ENCODE measurements at places on chromosomes 13 and 19.

GRCh38 chr19:47467914-47468313 lies 3.8 kb downstream of the SLC8A2 start:
- DNase-seq = no peak

GRCh38 chr19:19732579-19733501 lies at the start of gene ZNF14:
Gene ZNF14, minus strand, starts transcription at chr19:19733112. Its CDS starts 154 bp downstream, at chr19:19732958.
- DNase-seq = peak; percentile 94

GRCh38 chr13:95091755-95092154 lies 209.5 kb downstream of the ABCC4 start:
- DNase-seq = no peak

GRCh38 chr19:47310819-47311218 lies 1.2 kb downstream of the C5AR1 start:
- DNase-seq = no peak

DNA sequence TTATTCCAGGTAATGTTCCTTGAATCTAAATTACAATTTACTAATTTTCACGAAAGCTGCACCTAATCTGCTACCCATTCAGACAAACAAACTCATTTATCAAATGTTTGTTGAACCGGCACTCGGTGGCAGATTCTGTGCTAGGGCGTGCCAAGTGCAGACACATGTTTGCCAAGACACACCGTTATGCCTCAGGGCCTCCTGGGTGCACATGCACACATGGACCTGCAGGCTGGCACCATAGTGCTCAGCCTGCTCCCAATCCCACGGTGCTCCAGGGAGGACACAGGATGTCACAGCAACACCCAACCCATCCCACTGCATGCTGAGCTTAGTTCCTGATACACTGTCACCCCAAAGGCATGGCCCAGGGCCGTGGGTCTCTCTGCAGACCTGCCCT lies 7.7 kb downstream of the SCGB2B2 start:
- DNase-seq = no peak

GRCh38 chr19:5191091-5191490 lies 149.5 kb downstream of the PTPRS start:
- DNase-seq = no peak

DNA sequence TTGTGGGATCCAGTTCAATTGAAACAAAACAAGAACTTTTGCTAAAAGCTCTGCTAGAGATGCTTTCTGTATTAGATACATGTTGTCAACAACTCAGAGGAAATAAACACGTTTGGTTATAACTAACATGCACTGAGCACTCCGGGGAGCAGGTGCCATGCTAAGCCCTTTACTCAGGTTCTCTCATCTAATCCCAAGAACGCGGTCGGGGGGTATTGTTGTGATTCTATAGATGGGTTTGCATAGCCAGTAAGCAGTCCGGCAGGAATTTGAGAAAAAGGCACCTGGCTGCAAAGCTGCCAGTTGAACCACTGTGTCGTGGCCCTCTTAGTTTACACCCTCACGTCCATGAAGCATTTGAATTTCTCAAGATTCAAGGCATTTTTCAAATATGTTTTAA lies 24.3 kb upstream of the SPACA7 start:
- no peak for DNase-seq

DNA sequence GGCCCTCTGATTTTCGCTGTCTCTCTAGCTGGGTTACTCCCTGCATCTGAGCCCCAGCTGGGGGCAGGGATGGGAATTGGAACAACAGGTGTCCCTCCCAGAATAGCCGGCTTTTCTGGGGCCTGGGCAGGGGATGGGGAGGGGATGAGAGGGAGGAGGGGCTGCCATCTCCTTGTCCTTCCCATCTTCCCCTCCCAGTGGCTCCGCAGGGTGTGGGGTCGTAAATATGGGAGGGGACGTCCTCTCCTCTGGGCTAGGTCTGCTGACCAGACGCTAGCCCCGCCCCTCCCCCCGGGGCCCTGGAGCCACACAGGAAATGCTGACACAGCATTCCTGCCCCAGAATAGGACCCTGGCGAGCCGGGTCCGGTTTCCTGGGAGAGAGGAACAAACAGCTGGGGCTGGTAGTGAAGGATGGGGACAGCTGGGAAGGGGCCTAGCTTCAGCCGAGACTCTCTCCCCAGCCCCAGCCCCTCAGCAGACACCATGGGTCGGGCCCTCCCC lies 1.1 kb downstream of the RYR1 start:
- no peak for DNase-seq

GRCh38 chr19:17751103-17751911 lies at the start of gene FCHO1:
Gene FCHO1, plus strand, starts transcription at chr19:17751477. Its CDS starts 3,688 bp downstream, at chr19:17755165.
- peak; percentile 87 for DNase-seq

GRCh38 chr13:44151474-44151873 lies 222.2 kb upstream of the SERP2 start:
- no peak for DNase-seq

DNA sequence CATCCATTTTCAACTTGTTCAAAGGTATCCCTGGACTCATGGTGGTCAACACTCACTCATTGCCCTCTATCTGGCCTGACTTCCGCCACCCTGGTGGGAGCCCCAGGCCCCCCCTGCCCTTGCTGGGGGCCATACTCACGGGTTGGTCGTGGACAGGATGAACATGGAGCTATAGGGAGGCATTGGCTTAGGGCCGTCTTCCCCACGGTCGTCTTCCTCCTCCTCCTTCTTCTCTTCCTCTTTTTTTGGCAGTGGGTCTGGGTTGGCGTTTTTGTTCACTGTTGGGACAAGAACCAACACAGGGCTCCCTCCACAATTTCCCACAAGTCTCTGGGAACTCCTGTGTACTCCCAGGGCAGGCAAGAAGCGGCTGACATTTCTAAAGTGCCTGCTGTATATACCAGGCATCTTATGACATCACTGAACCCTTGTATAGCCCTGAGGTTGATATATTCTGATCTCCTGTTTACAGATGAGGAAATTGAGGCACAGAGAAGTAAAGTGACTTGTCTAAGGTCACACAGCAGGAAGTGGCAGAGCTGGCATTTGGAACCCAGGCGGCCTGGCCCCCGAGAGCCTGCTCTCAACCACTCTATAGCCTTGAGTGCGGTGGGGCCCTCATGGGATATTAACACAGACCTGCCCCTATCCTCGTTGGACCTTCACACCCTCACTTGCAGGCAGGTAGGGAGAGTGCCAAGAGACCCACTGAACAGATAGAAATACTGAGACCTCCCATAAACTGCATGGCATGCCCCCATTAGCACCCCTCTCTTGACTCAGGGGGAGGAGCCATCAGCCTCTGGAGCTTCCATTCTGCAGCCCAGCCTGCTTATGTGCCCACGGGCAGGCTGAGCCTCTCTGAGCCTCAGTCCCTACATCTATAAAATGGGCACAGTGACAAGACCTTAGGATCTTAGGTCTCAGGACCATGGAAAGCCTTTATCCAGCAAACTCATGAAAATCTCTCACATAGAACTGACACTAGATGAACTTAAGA lies 135.0 kb downstream of the IER2 start:
- DNase-seq = no peak

DNA sequence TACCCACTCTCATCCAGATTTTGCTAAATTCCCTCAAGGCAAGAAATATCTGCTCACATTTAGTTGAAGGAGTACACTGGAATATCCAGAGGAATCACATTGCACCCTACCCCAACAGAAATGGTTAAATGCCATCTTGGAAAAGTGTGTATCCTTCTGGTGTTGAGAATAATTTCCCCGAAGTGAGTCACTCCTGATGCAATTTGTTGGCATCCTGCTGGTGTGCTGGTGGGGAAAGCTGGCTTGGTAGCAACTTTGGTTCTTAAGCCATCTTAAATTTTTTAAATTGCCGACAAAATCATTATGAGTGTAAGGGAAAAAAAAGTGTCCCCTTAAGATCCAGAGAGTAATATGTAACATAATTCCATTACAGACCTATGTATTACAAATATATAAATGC lies 337.3 kb upstream of the DACH1 start:
- no peak for DNase-seq

DNA sequence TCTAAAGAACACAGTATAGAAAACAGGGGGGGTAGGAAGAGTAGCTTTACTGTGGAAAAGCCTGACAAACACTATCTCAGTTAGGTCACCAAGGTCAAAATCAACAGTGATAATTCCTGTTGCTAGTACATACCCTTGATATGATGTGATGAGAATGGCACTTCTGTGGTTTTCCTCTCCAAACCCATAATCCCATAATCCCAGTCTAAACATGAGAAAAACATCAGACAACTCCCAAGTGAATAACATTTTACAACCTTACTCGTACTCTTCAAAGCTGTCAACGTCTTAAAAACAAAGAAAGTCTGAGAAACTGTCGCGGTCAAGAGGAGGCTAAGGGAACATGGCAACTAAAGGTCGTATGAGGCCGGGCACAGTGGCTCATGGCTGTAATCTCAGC lies 137.6 kb downstream of the FOXO1 start:
- DNase-seq = no peak

DNA sequence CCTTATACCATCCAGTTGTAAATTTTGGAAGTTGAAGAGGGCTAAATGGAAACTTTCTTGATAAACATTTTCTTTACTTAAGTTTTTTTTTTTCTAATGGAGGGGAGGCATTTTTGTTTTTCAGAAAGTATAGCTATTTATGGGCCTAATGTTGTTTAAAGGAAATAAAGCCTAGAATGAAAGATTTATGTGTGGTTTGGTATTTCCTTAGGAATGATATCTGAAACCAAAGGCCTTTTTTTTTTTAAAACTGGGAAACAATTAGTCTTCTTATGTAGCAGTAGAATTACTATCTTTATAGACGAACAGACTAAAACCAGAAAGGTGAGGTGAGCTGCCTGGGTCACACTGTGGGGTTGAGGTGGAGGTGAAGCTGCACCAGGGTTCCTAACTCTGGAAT lies 80.1 kb downstream of the ESD start:
- no peak for DNase-seq

Measured in CD4-positive, alpha-beta T cell treated with Interleukin-2 at 100 ng/mL for 4 hours (primary cell).